ENCODE measurements at places on chromosomes 4 and X.

DNA sequence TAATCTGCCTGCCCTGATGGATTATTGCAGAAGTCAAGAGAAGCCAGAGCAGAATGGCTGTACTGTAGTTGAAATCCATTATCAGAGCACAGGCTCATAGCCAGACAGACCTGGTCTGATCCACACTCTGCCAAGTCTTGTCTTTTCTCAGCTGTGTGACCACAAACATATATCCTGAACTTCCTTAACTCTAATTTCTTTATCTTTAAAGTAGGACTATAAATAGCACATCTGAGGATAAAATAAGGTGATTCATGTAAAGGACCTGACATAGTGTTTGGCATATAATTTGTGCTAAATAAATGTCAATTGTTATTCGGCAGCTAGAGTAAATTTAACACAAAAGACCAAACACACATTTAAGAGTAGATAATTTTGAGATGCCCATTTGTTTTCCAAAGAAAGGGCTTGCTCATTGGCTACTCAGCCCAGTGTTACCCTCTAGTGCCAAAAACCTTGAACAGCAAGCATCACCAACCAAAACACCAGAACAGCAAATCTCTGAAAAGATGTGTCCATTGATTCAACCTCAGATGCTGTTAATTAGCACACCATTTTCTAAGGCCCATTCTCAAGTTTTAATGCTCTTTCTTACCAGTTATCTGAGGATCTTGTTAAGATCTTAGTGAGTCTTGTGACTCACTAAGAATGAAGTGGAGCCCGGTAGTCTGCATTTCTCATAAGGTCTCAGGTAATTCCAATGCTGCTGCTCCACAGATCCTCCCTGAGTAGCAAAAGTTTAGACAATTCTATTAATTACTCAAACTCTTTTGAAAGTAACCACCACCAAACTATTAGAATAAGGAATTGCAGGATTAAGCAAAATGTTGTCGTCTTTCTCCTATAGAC, 108.8 kb downstream of the HHIP start:
- no peak for DNase-seq

GRCh38 chr4:144714166-144714565, 68.2 kb downstream of the HHIP start:
- DNase-seq: no peak

- DNase-seq: no peak
Observed at GRCh38 chrX:155745792-155746191, 133.0 kb upstream of the TMLHE start.

DNA sequence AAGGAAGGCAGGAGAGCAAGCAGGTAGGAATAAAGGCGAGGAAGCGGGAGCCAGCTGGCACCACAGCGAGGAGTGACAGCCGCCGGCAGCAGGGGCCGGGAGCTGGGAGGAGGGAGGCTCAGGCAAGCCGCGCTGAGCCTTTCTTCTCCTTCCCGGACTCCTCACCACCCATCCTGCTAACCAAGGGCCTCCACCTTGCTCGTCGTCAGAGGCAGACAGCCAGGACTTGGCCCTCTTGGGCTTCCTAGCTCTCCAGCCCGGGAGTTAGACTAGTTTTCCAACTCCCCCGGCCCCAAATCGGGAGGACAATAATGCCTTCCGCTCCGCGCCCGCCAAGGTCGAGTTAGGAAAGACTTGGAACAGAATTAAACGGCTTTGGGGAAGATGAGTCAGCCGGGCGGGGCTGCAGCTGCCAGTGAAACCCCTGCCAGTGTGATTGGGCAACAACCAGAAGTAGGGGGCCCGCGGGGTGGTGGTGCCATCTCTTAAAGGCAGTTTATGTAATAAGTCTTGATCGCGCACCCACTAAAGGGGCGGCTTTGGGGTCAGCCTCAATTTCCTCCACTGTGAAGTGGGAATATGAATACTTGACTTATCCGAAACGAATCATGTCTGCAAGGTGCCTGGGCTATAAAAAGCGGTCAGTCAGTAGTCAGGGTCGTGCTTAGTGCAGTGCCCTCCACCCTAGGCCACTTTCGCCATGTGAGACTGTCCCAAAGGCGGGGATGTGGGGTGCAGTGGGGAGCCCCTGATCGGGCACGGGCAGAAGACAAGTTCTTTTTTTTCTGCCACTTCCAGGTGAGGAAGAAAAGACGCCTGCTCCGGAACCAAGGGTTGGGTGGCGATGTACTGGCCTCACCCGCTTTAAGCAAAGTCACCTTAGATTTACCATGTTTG, 6.7 kb upstream of the HSD17B10 start:
- DNase-seq: no peak

GRCh38 chr4:42296196-42296595, 101.1 kb upstream of the SHISA3 start:
- no peak for DNase-seq

GRCh38 chr4:164261831-164262230, 492.1 kb upstream of the SMIM31 start:
- no peak for DNase-seq

DNA sequence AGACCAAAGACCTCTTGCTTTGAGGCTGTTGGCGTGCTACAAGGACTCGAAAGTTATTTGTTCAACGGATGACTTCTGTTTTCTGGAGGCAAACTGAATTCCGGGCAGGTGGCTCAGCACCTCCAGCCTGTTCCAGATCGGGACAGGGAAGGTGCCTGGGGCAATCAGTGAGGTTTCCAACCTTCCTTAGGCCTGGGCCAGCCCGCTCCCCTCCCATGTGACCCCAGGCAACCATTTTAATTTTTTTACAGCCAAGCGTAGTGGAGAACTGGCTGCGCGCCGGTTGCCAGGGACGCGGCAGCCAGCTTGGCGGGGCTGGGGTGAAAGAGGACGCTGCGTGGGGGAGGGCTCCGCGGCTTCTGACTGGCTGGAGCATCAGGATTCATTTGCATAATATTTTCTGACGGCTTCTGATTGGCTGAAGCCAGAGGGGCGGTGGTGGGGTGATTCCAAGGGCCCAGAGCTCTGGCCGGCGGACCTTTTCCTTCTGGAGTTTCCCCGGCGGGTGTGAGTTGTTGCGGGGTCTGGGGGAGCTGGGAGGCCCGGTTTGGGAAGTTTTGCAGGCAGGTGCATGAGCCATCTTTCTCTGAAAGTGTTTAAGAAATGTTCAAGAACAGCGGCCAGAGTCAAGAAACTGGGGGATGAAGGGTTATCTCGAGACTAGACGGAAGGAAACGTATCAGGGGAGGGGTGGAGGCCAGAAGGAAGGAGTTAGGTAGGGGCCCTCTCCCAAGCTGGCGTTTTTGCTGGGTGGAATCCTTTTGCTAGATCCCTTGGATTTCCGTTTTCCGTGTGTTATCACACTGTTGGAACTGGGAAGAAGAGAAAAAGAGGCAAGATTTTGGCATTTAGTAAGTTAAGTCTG, at the start of gene MID1IP1:
TSS of gene MID1IP1 (plus strand) at position 479 of the 865 bp plus-strand sequence. CDS start 3,488 bp downstream, outside the sequence.
- peak; percentile 72 for DNase-seq

DNA sequence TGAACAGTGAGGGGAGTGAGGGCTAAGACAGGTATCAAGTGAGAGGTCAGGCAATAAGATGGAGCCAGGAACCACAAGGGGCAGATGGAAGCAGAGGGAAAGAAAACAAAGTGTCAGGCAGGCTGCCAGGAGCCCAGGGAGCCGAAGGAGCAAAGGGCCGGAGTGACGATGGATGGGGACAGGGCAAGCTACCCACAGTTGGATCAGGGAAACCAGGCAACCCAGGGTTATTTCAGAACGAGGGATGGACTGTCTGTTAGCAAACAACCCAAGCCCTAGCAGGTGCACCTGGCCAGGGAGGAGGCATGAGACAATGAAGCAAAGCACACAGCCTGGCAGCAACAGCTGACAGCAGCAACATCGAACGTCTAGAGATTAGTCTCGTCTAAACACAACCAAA, 39.2 kb downstream of the SEL1L3 start:
- no peak for DNase-seq

DNA sequence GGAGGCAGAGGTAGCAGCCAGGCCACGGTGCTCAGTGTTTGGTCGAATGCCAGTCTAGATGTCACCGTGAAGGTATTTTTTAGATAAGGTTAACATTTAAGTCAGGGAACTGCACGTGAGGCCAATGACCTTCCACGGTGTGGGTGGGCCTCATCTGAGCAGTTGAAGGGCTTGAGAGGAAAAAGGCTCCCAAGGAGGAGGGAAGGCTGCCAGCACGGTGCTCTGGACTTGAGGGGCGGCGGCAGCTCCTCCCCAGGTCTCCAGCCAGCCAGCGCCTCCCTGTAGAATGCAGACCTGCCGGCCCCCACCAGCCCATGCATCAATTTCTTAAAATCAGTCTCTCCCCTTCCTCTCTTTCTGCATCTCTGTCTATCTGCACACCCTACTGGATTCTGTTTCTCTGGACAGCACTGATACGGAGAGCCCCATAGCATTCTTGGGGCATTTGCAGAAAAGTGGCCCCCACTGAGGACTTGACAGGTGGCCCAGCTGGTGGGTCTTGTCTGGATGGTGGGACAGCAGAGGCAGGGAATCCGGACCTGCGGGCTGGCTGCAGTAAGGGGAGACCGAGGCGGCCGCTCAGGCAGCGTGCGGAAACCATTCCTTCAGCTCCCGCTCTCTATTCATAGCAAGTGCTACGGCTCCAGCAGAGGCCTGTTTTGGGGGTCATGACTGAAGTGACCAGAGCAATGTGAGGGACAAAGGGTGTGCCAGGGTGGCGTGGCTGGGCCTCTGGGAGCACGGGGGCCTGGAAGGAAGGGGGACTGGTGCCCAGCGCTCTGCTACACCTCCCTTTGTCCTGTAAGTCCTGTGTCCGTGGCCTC, 7.9 kb upstream of the RGS12 start:
- DNase-seq: no peak

GRCh38 chr4:95289028-95289634, 259.6 kb downstream of the UNC5C start:
- DNase-seq: no peak

- DNase-seq: no peak
Observed at GRCh38 chr4:3702561-3703221, 63.5 kb upstream of the ADRA2C start.

DNA sequence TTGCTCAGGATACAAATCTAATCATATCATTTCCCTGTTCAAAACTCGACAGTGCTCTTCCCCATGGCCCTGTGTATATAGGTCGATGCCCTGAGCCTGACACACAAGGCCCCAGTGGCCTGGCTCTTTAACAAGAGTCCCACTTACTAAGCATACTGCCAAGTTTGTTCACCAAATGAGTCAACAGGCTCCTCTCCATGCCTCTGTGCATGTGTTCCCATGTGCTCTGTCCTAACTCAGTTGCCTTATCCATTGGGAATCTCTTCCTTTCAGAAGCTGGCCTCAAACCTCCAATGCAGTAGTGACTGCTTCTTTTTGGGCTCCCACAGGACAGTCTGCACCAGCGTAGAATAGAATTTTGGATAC, 18.9 kb upstream of the CXCR3 start:
- DNase-seq: no peak

GRCh38 chrX:9846631-9847030, 60.4 kb downstream of the SHROOM2 start:
- no peak for DNase-seq

DNA sequence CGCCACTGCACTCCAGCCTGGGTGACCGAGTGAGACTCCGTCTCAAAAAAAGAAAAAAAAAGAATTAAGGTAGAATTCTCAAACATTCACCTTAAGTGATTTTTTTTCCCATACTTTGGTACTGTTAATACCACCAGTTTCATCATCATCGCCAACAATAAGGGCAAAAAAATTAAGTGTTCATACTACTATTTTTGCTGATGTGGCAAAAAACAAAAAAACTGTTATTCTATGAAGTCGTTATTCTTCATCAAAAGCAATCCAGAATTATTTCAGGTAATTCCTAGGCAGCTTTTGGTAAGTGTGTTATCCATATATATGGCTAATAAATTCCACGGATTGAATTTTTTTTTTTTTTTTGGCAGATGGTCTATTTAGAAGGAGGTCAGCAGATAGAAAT, 85.7 kb downstream of the KCNIP4 start:
- DNase-seq: no peak

DNA sequence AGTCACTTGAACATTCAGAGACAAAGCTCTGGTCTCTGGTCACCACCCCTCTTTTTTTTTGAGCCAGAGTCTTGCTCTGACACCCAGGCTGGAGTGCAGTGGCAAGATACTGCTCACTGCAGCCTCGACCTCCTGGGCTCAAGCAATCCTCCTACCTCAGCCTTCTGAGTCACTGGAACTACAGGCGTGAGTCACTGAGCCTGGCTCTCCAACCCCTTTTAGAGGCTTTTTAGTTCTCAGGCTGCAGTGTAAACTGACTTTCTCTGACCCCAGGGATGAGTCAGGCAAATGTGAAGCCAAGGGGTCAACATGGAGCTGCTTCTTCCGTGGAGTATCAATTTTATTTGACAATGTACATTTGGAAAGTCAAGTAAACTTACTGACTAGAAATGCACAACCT, 229.2 kb downstream of the PTTG2 start:
- DNase-seq: no peak

DNA sequence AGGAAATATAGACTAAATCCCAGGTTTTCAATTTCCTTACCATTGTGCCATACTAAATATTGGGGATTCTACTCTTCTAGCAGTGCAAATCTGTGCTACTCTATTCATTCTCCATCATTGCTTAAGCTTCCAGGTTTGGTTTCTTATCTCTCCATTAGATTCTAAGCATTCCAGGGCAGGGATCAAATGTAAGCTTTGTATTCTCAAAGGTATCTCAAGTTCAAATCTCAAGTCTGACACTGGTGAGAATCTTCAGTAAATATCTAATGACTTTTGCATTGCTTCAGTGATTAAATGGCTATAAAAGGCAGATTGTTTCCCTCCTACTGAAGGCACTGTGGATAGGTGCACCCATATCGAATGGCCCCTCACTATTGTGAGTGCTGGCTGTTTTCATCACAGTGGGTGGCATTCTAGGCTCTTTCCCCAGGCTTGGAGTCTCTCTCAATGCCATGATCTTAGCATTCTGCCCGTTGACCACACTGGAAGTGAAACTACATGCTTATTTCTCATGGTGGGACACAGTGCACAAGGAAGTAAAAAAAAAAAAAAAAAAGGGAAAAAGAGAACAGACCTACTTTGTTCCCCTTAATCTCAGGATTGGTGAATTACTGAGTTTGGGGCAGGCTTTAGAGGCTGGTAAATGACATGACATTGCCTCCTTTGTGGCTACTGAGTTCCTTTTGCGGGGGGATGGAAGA, 28.7 kb downstream of the FAM9C start:
- no peak for DNase-seq

DNA sequence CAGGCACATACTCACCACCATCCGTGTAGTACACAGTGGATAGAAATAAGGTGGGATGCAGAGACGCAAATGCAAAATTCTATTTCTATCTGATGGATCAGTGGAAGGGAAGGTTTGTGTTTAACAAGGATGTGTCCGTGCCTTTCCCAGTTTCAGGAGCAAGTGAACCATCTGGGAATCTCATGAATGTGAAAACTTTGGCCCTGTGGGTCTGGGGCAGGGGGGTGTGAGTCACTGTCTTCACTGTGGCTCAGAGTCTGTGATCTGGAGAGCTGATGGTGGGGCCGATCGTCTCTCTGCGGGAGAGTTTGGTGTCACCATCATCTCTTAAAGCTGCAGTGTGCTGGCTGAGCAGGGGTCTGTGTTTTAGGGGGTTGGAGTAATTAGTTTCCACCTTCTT, 179.3 kb upstream of the STS start:
- no peak for DNase-seq

DNA sequence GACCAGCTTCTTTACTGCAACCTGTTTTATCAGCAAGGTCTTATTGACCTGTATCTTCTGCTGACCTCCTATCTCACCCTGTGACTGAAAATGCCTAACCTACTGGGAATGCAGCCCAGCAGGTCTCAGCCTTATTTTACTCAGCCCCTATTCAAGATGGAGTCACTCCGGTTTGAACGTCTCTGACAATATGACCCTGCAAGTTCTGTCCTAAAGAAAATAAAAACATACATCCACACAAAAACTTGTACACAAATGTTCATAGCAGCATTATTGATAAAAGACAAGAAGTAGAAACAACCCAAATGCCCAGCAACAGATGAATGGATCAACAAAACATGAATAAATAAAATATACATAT, 59.5 kb upstream of the FAM9C start:
- no peak for DNase-seq
